ENCODE measurements at places on chromosomes 6 and 20. TPM values are rescaled to one million over a fixed set of nuclear protein-coding genes. Genes with fewer than 3 reads are reported as not detected.
A peak's percentile ranks its signal among the peaks of the same experiment; 100 is the strongest.

COL9A3 gene
- not detected for polyA plus RNA-seq

RPP21 gene
- polyA plus RNA-seq, result 71.0 TPM

GGT7 gene
- 1.7 TPM for polyA plus RNA-seq

NPBWR2 gene
- polyA plus RNA-seq, result not detected

DNA sequence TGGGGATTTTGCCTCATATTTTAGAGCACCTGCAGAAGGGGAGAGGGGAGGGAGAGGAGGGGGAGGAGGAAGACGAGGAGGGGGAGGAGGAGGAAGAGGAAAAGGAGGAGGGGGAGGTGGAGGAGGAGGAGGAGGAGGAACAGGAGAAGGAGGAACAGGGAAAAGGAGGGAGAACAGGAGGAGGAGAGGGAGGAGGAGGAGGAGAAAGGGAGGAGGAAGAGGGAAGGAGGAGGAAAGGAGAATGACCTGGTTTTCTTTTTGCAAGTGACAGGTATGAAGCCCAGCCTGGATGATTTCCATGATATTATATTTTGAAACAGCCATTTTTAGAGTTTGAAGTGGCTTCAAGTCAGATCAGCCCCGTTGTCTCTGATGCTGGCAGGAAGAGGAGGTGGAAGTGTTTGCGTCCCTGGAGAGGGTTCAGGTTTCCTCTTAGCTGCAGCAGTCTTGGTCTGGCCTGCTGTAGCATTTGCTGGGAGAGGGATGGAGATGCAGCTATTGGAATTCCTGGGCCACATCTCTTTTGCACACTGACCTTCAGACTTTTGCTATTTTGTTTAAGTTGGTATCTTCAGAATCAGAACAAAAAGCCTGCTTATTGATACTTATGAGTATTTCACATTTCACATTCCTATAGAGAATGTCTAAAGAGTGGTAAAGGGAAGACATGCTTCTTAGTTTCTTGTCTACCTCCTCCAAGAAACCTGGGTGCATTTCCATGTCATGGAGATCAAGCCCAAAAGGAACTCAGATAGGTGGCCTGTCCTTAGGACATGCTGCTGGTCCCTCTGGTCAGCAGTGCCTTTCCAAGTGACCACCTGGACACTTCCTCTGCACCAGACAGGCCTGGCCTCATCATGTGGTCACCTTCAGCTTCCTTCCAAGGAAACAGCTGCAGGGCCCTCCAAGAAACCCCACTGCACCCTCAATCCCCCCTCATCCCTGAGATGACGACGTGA lies 54.3 kb upstream of the IYD start:
- DNase-seq, result no peak
- H3K4me3 ChIP-seq, result no peak overlapping the region
- no peaks in the 10 kb centered on the region for H3K36me3 ChIP-seq
- no peaks in the 10 kb centered on the region for H3K27me3 ChIP-seq
- H3K4me1 ChIP-seq, result peaks cover 23% of the 10 kb centered on the region

DNA sequence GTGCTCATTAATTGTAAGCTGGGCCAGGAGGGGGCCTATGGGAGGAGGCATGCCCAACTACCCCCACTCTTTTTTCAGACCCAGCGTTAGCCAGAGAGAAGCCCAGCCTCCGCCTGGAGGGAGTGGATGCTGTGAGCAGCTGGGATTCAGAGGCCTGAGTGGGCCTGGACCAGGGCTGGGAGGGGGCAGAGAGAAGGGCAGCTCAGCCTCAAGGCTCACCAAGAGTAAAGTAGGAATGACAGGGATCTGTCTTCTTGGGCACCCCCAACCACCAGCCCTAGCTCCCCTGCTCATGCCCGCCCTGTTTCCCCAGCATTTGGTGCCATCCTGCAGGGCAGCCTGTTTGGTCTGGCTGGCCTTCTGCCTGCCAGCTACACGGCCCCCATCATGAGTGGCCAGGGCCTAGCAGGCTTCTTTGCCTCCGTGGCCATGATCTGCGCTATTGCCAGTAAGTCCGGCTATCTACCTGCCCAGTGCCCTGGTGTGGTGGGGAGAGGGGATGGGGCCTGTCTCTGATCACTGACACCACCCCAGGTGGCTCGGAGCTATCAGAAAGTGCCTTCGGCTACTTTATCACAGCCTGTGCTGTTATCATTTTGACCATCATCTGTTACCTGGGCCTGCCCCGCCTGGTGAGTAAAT lies 6.8 kb downstream of the SLC29A1 start:
- no peaks in the 10 kb centered on the region for H3K36me3 ChIP-seq
- H3K27me3 ChIP-seq, result no peaks in the 10 kb centered on the region
- H3K4me1 ChIP-seq, result no peaks in the 10 kb centered on the region
- no peak overlapping the region for H3K27ac ChIP-seq
- DNase-seq, result no peak

DNA sequence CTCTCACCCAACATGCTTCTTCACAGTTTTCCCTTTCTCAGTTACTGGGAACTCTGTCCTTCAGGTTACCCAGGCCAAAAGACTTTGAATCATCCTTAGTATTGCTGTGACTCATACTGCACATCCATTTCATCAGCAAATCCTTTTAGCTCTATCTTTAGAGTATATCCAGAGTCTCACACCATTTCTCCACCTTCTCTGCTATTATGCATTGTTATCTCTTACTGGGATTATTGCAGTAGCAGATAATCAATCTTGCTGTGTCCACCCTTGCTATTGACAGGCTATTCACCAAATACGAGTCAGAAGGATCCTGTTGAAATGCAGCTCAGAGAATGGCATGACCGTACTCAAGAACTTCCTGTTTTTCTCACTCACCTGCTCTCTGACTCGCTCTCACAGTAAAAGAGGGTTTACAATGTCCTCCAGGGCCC lies 57.3 kb downstream of the BCKDHB start:
- H3K27ac ChIP-seq, result no peak overlapping the region
- no peaks in the 10 kb centered on the region for H3K27me3 ChIP-seq
- no peak for DNase-seq
- peaks cover 19% of the 10 kb centered on the region for H3K4me1 ChIP-seq

DNA sequence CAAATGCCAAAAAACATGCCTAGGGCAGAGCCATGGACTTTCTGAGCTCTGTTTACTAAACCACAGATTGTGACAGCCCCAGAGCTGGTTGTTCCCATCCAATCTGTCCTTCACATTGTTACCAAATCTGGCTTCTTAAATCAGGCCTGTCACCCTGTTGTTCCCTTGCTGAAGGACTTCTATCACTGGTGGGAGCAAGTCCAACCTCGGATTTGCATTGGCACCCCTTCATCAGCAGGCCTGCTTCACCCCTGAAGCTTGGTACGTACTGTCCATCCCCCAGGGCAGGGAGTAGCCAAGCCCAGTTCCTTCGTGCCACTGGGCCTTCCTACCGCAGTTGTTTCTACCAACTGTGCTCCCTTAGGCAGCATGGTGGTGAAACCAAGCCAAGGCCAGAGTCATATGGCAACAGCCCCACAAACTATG lies 357.3 kb upstream of the JARID2 start:
- no peaks in the 10 kb centered on the region for H3K27me3 ChIP-seq
- H3K4me3 ChIP-seq, result no peak overlapping the region
- DNase-seq, result no peak
- no peaks in the 10 kb centered on the region for H3K4me1 ChIP-seq

- no peaks in the 10 kb centered on the region for H3K4me1 ChIP-seq
- H3K36me3 ChIP-seq, result no peaks in the 10 kb centered on the region
- H3K27me3 ChIP-seq, result no peaks in the 10 kb centered on the region
Measured at GRCh38 chr6:164098857-164099267, 684.3 kb downstream of the QKI start.

DNA sequence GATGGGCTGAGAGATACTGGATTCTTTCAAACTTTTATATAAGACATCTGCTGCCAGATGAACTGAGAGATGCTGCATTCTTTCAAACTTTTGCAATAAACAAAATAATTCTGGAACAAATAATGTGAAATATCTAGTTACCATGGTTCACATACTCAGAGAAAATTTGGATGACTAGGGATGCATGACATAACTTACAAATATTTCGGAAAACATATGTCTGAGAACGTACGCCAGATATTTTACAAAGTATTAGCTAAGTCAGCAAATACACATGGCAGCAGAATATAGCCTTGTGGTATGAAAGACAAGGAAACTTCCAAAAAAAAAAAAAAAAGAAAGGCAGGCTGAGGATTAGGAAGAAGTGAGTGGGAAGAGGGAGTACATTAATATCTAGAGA lies 113.3 kb upstream of the TRAF3IP2 start:
- DNase-seq, result no peak
- H3K4me1 ChIP-seq, result peaks cover 70% of the 10 kb centered on the region
- no peak overlapping the region for H3K4me3 ChIP-seq
- H3K27me3 ChIP-seq, result no peaks in the 10 kb centered on the region
- H3K36me3 ChIP-seq, result peaks cover 37% of the 10 kb centered on the region

GRCh38 chr6:40039042-40039441 lies 104.8 kb upstream of the MOCS1 start:
- no peaks in the 10 kb centered on the region for H3K4me1 ChIP-seq
- H3K27ac ChIP-seq, result no peak overlapping the region
- no peaks in the 10 kb centered on the region for H3K36me3 ChIP-seq
- H3K4me3 ChIP-seq, result no peak overlapping the region
- no peak for DNase-seq
- no peaks in the 10 kb centered on the region for H3K27me3 ChIP-seq

- H3K27me3 ChIP-seq, result no peaks in the 10 kb centered on the region
- no peak for DNase-seq
- H3K4me3 ChIP-seq, result no peak overlapping the region
Measured at GRCh38 chr6:130865793-130866192, 38.6 kb downstream of the SMLR1 start.

- H3K4me1 ChIP-seq, result no peaks in the 10 kb centered on the region
- peaks cover 88% of the 10 kb centered on the region for H3K27me3 ChIP-seq
- no peak overlapping the region for H3K4me3 ChIP-seq
- no peak for DNase-seq
- H3K27ac ChIP-seq, result no peak overlapping the region
- no peaks in the 10 kb centered on the region for H3K36me3 ChIP-seq
Measured at GRCh38 chr6:28811873-28812272, 111.9 kb downstream of the TRIM27 start.

DNA sequence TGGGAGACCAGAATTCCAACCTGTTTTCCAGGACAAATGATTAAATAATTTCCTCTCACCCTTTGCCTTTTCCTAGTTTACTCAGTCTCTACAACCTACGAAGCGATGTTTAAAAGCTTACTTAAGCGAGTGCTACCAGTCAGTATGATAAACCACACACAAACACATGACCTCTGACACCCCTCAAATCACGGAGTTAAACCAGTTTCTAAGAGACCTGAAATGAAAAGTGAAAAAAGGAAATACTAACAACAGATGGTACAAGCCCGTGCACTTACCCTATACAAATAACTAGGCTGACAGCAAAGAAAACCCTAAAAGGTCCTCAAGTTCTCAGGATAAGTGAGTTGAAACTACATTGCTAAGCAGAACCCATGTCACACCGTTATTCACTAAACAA lies 7.7 kb downstream of the TNFRSF21 start:
- H3K4me3 ChIP-seq, result no peak overlapping the region
- no peak overlapping the region for H3K27ac ChIP-seq
- H3K36me3 ChIP-seq, result no peaks in the 10 kb centered on the region
- DNase-seq, result no peak
- H3K4me1 ChIP-seq, result no peaks in the 10 kb centered on the region
- peaks cover under 1% of the 10 kb centered on the region for H3K27me3 ChIP-seq

- H3K36me3 ChIP-seq, result no peaks in the 10 kb centered on the region
- H3K27me3 ChIP-seq, result no peaks in the 10 kb centered on the region
- no peak for DNase-seq
- no peak overlapping the region for H3K27ac ChIP-seq
- H3K4me3 ChIP-seq, result no peak overlapping the region
Measured at GRCh38 chr6:36177166-36177565, 19.4 kb upstream of the BRPF3 start.

GRCh38 chr6:139680819-139681218 lies 306.4 kb upstream of the CITED2 start:
- no peak for DNase-seq
- no peak overlapping the region for H3K27ac ChIP-seq
- H3K4me3 ChIP-seq, result no peak overlapping the region
- no peaks in the 10 kb centered on the region for H3K4me1 ChIP-seq
- H3K27me3 ChIP-seq, result no peaks in the 10 kb centered on the region

DNA sequence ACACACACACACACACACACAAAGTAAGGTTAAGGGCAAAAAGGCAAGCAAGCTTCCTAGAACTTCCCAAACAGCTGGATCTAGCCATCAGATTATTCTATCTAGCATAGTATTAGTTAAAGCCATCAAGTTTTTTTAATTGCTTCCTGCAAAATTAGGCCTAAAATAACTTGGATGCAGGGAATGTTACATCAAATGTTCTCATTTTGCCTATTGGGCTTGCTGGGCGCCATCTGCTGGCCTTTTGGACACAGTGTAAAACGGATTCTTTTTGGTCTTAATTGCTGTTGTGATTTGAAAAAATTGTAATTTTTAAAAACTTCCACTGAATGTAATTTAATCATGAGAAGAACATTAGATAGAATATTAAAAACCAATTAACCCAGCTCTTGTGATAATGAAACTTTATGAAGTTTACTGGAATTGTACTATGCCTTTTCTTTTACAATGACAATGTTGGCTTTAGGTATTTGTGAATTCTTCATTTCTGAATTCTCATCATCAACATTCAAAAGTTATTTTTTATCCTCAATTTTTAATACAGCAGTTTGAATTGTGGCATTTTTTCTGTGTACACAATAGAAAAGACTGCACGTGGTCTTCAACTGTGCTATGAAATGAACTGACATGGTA lies 6.8 kb downstream of the MKKS start:
- peaks cover 23% of the 10 kb centered on the region for H3K4me1 ChIP-seq
- H3K27me3 ChIP-seq, result no peaks in the 10 kb centered on the region
- no peaks in the 10 kb centered on the region for H3K36me3 ChIP-seq
- peak; percentile 29 for DNase-seq
- H3K27ac ChIP-seq, result no peak overlapping the region

DNA sequence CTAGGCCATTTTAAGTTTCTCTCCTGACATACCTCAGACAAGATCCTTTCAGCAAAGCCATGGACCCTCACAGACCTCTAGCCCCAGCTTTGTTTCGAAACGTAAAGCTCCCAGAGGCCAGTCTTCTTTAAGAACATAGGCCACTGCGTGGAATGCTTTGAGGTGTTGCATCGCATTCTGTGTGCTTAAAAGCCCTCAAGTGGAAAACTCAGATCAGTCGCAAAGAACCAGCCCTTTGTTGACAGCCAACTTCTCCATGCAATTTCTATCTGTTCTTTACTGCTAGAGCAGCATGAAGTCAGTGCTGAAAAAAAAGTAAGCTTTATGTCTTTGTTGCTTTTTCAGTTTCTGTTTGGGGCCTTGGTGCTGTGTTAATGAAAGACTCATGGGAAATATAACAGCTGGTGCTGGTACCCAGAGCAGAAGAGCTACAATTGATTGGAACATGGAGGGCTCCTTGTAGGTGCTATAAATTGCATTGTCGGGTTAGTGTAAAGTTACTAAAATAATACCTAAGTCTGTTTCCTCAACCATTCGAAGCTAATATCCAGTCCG lies 142.6 kb downstream of the MAP3K7 start:
- no peak overlapping the region for H3K4me3 ChIP-seq
- H3K36me3 ChIP-seq, result no peaks in the 10 kb centered on the region
- no peak for DNase-seq
- no peaks in the 10 kb centered on the region for H3K27me3 ChIP-seq

- no peaks in the 10 kb centered on the region for H3K4me1 ChIP-seq
- H3K27ac ChIP-seq, result no peak overlapping the region
- H3K4me3 ChIP-seq, result no peak overlapping the region
- no peaks in the 10 kb centered on the region for H3K27me3 ChIP-seq
- no peak for DNase-seq
Measured at GRCh38 chr20:41308290-41308711, 9.2 kb downstream of the ZHX3 start.

- H3K36me3 ChIP-seq, result peaks cover 3% of the 10 kb centered on the region
- peak overlapping the region; percentile 66 for H3K4me3 ChIP-seq
- no peak for DNase-seq
- H3K4me1 ChIP-seq, result peaks cover 27% of the 10 kb centered on the region
- H3K27ac ChIP-seq, result peak overlapping the region; percentile 51
- no peaks in the 10 kb centered on the region for H3K27me3 ChIP-seq
Measured at GRCh38 chr6:12013307-12013719, 1.2 kb downstream of the HIVEP1 start.

Measured in CD8-positive, alpha-beta memory T cell (primary cell).